ENCODE measurements at places on chromosomes 1 and 21.

GRCh38 chr1:7809742-7810141, 25.7 kb downstream of the PER3 start:
- DNase-seq: no peak

GRCh38 chr1:200033511-200034261, 6.2 kb downstream of the NR5A2 start:
- no peak for DNase-seq

GRCh38 chr1:152442301-152442700, 28.2 kb upstream of the CRNN start:
- no peak for DNase-seq

GRCh38 chr1:210600421-210601159, 271.9 kb downstream of the HHAT start:
- no peak for DNase-seq

DNA sequence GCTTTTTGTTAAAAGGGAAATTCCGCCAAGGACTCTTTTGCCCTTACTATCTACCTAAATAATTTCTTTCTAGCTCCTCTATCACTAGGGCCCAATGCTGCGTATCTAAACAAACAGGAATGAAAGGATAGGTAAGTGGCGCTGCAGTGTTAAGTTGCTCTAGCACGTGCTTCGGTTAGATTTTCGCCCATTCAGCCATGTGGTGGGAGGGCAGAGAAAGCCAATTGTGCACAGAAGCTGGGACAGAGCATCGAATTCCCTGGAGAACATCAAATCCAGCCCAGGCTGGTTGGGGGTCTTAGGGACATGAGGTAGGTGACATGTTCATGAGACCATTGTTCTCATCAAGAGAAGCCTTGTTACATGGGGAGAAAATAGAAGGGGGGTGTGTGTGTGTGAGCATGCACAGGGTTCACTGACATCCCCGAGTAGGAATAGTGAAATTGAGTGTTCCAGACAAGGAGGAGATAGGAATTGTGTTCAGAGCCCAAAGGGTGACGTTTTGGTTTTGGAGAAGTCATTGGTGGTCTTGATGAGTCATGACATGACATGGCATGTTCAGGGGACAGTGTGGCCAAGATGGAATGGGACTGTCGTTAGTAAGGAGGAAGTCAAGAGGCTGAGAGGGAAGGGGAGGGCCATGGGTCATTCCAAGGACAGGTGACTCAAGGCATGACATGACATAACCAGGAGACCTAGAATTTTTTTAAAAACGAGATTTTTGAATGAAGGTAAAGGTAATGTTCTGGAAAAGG, 107.1 kb downstream of the TLR5 start:
- DNase-seq: no peak
